ENCODE measurements at places on chromosomes 3 and 15.

GRCh38 chr15:101346928-101347327 is 51.9 kb upstream of the SNRPA1 start:
- no peak for DNase-seq

- DNase-seq, result peak; percentile 70
These were observed 59.2 kb upstream of the TRAK1 start for GRCh38 chr3:42031808-42032480.

GRCh38 chr3:177470197-177470941 is 273.1 kb upstream of the TBL1XR1 start:
- DNase-seq, result peak; percentile 84

DNA sequence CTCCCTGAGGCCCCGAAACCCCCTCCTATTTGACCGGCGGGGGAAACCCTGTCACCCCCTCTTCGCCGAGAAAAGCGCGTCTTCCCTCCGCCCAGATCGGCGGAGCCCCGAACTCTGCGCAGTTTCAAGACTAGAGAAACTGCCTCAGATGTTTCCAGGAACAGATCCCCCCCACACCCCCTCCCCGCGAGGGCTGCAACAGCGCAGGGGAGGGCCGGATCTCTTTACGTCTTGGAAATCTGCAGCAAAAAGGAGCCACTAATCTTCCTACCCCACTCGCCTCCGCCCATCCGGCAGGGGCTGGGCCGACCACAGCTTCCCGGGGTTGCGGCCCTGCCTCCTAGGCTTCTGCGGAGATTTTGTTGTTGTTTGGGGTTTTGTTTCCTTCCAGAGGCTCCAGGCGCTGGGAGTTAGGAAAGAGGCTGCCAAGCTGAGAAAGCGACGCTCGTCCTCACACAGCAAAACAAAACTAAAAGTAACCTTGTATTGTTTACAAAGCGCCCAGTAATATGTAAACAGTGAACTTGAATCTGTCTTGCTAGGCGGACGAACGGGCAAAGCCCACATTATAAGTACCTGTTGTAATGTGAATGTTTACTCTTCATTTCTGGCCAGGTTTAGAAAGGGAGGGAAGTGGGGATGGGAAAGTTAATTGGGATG is 2.2 kb downstream of the FOXB1 start:
- DNase-seq, result peak; percentile 38
